Hematopoietic multipotent progenitor cell treated with erythropoietin and hydrocortisone succinate and interleukin-3 and kit ligand, for 8 days (in vitro differentiated cells): ENCODE measurements at places on chromosomes 13 and 19.

- DNase-seq: no peak
Observed at GRCh38 chr19:52871466-52871865, 14.0 kb upstream of the ZNF468 start.

DNA sequence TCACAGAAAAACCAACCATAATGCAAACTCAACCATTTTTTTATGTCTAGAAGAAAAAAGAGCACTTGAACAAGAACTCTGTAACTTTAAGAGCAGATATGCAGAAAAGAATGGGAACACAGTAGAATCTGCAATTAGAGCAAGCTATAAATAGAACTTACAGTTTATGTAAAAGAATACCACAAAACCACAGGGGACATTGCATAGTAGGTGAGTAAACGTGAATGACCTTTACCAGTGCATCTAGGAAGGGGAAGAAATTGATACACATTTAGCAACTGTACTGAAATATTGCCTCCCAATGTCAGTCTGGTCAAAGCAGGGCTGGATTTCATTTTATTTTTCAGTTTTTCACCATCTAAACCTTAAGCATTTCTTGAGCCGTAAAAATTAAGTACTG lies 242.2 kb upstream of the EDNRB start:
- DNase-seq: peak; percentile 1

DNA sequence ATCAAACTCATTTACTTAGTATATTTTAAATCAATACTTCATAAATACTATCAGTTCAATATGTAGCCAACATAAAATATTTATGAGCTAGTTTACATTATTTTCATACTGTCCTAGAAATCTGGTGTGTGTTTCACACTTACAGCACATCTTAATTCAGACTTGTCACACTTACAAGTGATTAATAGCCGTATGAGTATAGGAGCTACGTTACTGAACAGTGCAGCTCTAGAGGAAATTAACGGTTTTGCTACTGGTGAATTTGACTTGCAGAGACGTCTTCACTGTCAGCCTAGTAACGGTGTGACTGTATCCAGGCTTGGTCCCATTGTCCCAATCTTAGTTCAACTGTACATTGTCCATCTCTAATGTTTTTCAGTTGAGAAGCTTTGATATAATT lies 33.7 kb upstream of the POSTN start:
- DNase-seq: no peak

DNA sequence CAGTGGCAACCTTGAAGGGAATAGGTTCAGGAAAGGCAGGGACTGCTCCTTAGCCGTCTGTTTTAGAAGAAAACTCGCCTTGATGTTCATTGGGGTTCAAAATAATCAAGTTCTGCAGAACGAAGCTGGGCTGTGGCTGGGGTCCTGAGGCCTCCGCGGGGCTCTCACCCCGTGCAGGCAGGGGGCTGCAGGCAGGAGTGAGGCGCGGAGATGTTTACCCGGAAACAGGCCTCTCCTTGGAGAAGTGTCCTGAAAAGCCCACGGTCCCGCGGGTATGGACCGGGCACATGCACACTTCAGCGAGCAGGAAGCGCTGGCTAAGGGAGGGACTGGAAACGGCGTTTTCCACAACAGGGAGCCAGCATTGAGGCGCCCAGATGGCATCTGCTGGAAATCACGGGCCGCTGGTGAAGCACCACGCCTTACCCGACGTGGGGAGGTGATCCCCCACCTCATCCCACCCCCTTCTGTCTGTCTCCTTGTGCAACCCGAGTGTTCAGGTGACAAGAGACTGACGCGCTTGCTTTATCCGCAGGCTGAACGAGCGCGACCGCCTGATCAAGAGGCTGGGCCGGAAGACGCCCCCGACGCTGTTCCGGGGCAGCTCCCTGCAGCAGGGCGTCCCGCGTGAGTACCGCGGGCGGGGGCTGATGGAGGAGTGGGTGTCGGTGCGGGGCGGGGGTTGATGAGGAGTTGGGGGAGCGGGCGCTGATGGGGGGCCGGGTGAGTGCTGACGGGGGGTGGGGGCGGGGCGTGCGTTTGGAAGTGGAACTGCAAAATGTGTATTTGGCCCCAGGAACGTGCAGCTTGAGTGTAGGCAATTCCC lies 39.6 kb downstream of the SHISA2 start:
- no peak for DNase-seq

GRCh38 chr13:114131583-114132418 lies 622 bp downstream of the RASA3 start:
- peak; percentile 48 for DNase-seq

- DNase-seq: peak; percentile 1
Observed at GRCh38 chr13:37241786-37242185, 136.3 kb upstream of the CSNK1A1L start.

- no peak for DNase-seq
Observed at GRCh38 chr13:108760541-108760940, 131.1 kb downstream of the MYO16 start.

GRCh38 chr13:50608370-50608769 lies 235.1 kb downstream of the DLEU7 start:
- no peak for DNase-seq

DNA sequence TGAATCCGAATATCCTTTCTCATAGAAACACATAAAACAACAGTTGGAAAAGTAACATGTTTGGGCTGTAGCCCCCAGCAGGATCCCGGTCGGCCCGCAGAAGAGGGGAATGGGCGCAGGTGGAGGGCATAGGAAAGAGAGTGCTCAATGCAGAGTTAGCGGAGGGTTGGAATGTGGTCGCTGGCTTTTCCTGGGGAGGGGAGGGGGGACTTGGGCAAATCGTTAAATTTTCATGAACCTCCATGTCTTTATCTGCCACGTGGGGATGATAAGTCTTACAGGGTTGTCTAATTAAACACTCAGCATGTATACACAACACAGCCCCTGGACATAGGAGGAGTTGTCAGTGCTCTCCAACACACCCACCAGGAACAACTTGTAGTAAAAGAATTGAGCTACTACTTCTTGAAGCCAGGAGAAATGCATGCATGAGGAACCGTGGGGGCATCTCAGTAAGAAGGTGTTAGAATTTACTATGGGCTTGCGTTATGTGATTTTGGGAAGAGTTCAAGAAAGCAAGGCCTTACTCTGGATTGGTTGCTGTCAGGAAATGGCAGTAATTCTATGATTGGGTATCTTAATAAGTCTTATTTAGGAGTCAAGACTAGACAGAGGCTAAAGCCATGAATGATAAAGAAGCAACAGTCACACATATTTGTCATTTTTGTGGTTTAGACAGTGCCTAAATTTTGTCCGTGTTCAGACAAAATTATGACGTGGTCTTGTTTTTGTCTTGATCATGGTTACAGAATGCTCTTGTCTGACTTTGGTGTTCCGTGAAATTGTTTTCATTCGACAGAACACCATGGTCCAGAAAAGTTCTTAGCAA lies 671 bp upstream of the SLC46A3 start:
- peak; percentile 31 for DNase-seq

GRCh38 chr19:38809592-38810252 lies 3.0 kb downstream of the LGALS4 start:
- DNase-seq: no peak

GRCh38 chr13:60139272-60139671 lies 24.5 kb downstream of the DIAPH3 start:
- DNase-seq: no peak

- no peak for DNase-seq
Observed at GRCh38 chr13:109672545-109672944, 113.8 kb downstream of the IRS2 start.

GRCh38 chr19:3655402-3656072 lies 28.9 kb upstream of the CACTIN start:
- DNase-seq: no peak

GRCh38 chr13:51673165-51673564 lies 88.9 kb downstream of the WDFY2 start:
- no peak for DNase-seq

DNA sequence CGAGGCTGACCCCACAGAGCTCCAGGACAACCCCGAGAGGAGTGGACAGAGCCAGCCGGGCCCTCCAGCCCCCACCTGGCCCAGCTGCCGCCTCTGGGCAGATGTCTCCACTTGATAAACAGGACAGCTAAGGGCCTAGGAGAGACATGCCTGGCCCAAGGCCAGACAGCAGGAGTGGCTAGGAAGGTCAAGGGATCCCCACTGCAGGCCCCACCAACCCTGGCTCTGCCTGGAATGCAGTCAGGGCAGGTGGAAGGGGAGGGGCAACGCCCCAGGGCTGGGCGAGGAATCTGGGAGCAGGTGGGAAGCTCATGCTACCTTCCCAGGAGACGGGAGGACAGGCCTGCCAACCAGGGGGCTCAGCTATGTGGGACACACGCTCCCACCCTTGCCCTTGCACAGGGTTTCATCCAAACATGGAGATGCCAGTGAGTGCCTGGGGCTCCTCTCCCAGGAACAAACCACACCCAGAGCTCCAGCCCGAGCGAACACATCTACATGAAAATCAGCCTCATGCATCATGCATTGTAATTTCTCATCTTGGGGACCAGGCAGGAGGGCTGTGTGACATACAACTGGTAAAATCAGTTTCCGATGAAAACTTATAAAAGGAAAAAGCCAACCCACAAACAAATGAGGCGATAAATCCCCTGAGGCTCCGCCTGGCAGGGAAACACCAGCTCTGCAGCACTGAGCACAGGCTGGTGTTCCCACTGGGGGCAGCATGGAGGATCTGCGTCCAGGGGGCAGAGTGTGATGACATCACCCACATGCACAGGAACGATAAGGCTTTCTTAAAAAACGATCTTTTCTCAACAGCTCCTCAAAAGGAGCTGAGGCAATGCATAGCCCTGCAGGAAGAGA lies 25.0 kb downstream of the SH3GL1 start:
- DNase-seq: peak; percentile 98

DNA sequence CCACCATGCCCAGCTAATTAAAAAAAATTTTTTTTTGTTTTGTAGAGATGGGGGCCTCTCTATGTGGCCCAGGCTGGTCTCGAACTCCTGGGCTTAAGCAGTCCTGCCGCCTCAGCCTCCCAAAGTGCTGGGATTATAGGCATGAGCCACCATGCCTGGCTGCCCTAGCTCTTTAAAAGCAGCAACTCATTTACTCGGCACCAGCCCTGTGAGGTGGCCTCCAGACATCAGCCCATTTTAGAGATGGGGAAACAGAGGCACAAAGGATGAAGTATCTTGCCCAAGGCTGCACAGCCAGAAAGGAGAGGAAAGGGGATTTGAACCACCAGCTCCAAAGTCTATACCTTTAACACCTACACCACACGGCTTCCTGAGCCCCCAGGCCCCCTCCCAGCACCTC lies 312 bp downstream of the PRX start:
- no peak for DNase-seq

GRCh38 chr19:10290357-10290875 lies 664 bp downstream of the ICAM5 start:
- peak; percentile 56 for DNase-seq

DNA sequence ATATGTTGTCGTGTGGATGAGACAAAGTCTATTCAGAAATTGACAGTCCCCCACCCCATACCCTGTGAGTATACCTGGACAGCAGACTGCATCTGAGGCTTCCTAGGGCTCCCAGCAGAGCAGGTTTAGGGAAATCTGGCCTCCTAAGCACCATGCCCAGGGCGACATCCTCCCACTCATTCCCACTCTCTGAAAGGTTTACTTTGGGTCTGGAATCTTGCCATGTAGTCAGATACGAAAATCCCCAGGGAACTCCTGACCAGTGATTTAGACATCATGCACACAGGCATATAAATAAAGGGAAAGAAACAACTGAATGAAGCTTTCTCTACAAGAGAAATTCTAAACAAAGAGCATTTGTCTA lies 717 bp upstream of the NALCN start:
- DNase-seq: no peak

DNA sequence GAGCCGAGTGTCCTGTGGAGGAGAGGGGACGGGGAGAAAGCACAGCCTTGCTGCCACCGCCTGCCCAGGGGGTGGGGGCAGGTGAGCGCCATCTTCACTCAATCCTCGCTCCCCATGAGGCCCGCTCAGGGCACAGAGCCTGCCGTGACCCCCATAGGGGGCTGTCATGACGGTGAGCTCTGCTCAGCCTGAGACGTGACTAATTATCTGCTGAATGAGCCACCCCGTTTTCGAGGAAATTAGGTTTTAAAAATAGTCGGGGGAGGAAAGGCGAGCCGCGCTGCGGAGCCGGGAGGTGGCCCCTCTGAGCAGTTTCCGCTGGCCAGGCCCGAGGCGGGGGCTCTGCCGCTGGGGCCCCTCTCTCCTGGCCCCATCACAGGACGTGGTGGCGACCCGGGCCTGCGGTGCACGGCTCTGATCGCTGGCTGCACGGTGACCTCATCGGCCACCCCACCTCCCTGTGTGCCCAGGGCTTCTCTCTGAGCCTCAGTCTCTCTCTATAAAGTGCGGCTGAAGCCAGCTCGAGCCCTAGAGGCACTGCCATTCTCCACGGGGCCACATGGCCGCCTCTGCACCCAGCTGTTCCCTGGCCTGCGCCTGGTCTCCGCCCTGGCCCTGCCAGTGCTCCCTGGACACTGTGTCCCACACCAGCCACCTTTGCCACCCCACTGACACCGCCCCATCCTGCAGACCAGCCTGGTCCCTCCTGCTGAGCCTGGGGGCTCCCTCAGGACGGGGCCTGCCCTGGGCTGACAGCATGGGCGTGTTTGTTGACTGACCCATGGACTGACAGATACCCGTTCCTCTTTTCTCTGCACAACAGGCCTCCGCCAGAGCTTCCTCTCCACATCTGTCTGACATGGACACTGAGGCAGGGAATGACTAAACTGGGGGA lies 28.3 kb downstream of the PIP5K1C start:
- no peak for DNase-seq

DNA sequence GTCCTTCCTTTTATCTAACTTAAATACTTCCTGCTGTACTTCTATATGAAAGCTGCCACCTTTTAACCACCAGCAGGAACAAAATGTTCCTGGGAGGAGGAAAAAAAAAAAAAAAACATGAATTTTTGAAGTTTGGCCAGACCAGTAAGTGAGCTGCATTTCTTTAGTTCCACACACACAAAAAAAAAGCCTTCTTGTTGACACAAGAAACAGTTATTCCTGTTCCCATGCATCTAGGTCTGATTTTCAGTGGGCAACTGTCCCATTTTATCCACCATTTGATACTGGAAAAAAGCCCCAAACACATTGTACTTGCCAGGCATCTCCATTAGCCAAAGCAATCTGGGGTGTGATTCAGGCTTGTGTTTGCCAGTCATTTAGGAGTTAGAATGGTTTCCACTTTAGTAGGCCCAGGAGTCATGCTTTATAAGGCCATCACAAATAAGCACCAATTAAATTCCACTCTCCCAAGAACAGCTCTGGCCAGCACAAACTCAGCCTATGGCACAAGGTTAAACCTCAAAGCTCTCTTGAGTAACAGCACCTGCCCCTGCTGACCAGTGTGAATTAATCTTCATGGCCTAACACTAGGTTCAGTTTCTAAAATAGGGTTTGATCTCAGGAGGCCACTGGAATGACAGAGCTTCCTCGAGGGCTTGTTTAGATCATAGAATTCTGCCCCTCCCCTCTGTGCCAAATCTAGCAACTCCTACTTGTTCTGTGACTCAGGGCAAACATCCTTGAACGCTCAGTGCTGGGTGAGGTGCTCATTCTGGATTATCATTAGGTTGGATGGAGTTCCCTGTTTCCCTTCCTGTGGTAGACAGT lies 67.1 kb downstream of the NUFIP1 start:
- DNase-seq: no peak

- DNase-seq: no peak
Observed at GRCh38 chr13:50224534-50224933, 209.3 kb downstream of the KCNRG start.
